Mucosa of gallbladder (tissue), 1 donor: ENCODE measurements at places on chromosomes 4 and X. TPM values are rescaled to one million over a fixed set of nuclear protein-coding genes. Genes with fewer than 3 reads are reported as not detected.

Gene ODAPH
- not detected for total RNA-seq

Gene ARFIP1
- 44.4 TPM for total RNA-seq

Gene SERPINA7
- total RNA-seq, result 0.26 TPM

Gene GPRASP1
- 17.6 TPM for total RNA-seq

Gene SOWAHB
- 11.7 TPM for total RNA-seq

Gene FAM241A
- total RNA-seq, result 2.6 TPM

Gene ARL9
- total RNA-seq, result 0.43 TPM

Gene PCDH7
- 42.8 TPM for total RNA-seq

Gene TMSB15C
- total RNA-seq, result 2.4 TPM

Gene GPRASP3
- total RNA-seq, result 10.6 TPM

Gene TLL1
- total RNA-seq, result 1.2 TPM

Gene USP26
- total RNA-seq, result not detected

Gene LGI2
- total RNA-seq, result 18.4 TPM

Gene REELD1
- total RNA-seq, result 0.43 TPM

Gene ARR3
- not detected for total RNA-seq

Gene PRSS12
- total RNA-seq, result 39.4 TPM

Gene SH2D1A
- 1.0 TPM for total RNA-seq

DNA sequence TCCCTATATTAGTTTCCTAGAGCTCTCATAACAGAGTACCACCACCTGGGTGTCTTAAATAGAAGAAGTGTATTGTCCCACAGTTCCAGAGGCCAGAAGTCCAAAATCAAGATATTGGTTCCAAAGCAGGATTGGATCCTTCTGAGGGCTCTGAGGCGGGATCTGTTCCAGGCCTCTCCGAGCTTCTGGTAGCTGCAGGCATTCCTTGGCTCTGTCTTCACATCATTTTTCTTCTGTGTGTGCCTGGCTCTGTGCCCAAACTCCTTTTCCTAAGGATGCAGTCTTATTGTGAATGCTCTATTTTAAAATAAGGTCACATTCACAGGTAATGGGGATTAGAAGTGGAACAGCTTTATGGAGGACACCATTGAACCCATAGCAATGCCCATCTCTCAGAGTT is 253.7 kb upstream of the TAPT1 start:
- DNase-seq, result no peak

DNA sequence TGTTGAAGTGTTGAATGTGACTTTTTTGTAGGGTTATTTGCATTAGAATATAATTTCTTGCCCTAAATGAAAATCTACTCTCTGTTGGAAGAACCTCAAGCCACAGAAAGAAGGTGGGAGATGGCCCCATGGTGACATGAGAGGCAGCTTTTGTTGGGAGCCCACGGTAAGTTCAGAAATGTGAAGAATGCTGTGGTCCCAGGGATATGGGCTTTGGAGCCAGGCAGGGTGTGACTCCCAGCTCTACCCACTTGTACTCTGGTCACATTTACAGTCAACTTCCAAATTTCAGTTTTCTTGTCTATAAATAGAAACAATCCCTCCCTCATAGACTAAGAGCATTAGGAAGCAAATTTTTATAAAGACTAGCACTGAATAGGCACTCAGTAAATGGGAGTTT is 177.8 kb downstream of the RAB28 start:
- DNase-seq, result no peak

DNA sequence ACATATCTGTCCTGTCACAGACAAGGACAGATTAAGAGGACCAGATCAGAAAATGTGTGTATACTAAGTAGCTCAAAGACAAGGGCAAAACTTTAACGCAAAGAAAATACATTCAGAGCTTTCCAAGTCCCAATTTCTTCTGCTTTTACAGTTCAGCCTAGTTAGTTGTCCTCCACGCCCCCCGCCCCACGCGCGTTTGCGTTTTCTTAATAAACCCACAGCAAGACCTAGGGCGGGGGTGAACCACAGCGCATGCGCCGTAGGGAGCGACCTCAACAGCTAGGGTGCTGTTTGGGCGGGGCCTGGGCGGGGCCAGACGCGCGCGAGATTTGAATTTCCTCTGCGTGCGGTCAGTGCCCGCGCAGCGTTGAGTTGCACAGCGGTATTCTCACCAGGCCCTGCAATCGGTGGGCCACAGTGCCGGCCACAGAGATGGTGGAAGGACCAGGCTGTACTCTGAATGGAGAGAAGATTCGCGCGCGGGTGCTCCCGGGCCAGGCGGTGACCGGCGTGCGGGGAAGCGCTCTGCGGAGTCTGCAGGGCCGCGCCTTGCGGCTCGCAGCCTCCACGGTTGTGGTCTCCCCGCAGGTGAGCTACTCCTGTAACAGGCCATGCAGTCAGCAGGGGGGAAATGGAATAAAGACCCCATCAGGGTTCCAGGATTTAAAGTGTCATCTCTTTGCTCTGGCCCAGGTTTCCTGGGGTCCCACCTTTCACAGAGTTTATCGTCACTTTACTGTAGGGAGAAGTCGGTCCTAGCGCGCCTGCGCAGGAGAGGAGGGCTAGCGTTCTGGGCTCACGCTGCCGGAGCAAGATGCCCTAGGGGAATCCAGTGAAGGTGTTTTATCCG is at the start of gene NEIL3:
Gene NEIL3 (plus strand): TSS at position 353 of the 850 bp plus-strand sequence. CDS start 80 bp downstream, at position 433.
- peak; percentile 93 for DNase-seq

DNA sequence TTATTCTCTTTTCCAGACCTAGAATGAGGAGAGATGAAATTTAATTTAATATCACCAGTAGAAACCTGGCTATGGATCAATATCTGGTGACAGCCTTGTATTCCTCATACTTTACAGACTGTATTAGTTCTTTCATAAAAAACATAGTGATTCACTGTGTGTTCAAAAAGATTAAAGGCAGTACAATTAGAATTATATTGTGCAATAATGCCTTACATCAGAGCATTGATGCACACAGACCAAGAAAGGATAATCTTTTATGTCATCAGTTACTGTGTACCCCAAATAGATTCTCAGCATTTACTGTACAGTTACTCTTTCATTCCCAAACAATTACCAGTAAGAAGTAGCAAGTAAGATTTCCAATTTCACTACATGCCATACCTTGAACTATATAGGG is 260.5 kb upstream of the ANXA10 start:
- no peak for DNase-seq

DNA sequence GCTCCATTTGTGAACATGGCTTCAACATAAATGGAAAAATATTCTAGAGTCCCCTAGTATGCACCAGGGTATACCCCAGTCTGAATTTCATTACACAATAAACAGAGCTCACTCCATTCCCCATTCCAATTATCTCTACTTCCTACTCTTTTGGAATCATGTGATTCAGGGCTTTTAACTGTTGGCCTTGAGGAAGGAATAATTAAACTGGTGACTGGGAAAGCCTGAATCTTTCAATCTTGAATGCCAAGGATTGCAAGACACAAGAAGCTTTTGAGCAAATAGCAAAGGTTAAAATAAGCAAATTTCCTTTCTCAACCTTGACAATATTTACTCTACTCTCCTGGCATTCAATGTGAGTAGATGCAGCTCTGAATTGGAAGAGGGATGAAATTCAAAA is 77.5 kb upstream of the INPP4B start:
- DNase-seq, result no peak

- no peak for DNase-seq
These were observed 21.7 kb downstream of the PJA1 start for GRCh38 chrX:69143530-69143929.

DNA sequence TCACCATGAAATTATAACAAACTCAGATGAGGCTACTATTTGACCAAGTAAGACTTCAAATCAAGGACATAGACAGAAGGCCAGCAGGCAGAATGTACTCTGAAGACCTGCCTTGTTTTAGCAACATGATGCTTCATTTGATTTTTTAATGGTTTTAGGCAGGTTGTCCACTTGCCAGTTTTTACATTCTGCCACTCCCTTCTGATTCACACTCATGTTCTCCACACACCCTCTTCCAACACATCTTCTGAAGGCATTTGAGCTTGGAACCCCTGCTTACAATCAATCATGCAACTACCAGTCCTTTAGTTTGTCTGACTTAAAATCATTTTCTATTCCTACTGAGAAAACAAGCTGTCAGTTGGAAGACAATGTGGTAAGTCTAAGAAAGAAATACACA is 114.9 kb upstream of the SMIM31 start:
- DNase-seq, result no peak

DNA sequence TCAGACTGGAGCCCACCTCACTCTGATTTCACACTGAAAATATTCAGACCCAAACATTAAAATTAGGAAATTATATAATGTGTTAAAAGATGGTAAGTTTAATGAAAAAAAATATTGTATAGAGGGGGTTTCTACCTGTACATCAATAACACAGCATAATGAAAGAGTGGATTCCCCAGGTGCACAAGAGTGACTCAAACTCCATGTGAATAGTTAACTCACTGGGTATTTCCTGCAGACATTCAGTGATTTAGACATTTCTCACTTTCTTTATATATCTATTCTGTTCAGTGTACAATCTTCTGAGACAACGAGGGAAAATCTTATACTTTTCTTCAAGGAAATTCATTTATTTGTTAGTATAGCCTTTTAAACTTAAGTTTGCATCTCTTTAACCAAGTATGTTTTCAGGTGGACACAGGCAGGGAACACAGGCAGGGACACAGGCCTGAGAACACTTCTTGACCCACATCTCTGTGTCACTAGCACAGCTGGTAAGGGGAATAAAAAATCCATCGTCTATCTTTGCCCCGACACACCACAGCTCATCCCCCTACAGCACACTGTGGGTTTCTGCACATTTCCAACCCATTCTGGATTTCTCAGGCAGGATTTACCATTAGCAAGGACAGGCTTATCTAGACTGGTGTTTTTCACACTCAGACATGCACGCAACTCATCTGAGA is 525.5 kb upstream of the BOD1L1 start:
- no peak for DNase-seq

- DNase-seq, result no peak
These were observed 1.3 kb downstream of the NEXMIF start for GRCh38 chrX:74923942-74924448.

GRCh38 chrX:7252013-7252610 is 104.2 kb upstream of the PUDP start:
- peak; percentile 74 for DNase-seq

- no peak for DNase-seq
These were observed 160.7 kb downstream of the PPP3CA start for GRCh38 chr4:101186567-101187184.

GRCh38 chr4:88964450-88964849 is 92.5 kb downstream of the FAM13A start:
- DNase-seq, result no peak

GRCh38 chr4:154073107-154073822 is 284.4 kb upstream of the SFRP2 start:
- no peak for DNase-seq

GRCh38 chr4:1543561-1543960 is 137.3 kb upstream of the NKX1-1 start:
- no peak for DNase-seq

GRCh38 chr4:2412534-2412884 is 5.9 kb downstream of the ZFYVE28 start:
- DNase-seq, result peak; percentile 54

GRCh38 chr4:144712775-144713174 is 66.8 kb downstream of the HHIP start:
- DNase-seq, result no peak

GRCh38 chr4:56613101-56613862 is 67.8 kb downstream of the HOPX start:
- no peak for DNase-seq

DNA sequence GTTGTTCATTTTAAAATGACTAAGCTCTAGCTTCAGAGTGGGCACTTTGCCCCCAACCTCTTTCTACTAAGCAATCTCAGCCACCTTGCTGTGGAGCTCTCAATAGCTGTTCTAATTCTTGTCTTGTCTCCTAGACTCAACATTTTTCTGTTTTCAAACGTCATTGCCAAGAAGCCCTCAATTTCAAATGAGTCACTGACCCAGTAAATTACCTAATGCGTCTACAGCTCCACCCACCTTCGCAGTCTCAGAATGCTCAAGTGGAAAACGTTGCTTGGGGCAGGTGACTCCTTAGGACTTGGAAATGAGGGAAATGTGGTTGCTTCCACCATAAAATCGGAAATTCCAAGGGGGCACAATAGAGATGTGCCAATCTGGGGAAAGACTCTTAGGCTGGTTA is 59.0 kb downstream of the ING2 start:
- no peak for DNase-seq

DNA sequence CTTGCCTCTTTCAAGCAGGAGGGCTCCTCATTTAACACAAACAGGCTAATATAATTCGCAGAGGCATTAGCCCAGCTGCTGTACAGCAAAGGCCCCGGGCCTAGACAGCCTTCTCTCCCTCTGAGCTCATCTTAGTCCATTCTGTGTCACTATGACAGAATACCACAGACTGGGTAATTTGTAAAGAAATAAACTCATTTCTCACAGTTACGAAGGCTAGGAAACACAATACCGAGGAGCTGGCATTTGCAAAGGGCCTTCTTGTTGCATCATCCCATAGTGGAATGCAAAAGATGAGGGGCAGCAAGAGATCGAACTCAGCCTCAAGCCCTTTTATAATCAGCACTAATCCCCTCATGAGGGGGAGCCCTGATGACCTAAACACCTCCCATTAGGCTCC is 48.5 kb downstream of the TSPAN5 start:
- DNase-seq, result no peak

- DNase-seq, result no peak
These were observed 52.9 kb downstream of the CRMP1 start for GRCh38 chr4:5839751-5840674.

DNA sequence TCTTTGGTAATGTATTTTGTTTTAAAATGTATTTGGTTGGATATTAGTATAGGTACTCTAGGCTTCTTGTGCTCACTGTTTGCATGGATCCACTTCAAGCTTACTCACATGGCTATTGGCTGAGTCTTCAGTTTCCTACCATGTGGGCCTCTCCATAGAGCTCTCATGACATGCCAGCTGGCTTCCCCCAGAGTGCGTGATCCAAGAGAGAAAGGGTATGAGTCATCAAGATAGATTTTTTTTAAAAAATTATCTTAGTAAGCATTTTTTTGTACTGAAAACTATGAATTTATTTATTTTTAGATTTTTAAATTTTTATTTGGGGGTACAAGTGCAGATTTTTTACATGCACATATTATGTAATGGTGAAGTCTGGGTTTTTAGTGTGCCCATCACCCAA is 219.1 kb upstream of the AMOT start:
- no peak for DNase-seq

DNA sequence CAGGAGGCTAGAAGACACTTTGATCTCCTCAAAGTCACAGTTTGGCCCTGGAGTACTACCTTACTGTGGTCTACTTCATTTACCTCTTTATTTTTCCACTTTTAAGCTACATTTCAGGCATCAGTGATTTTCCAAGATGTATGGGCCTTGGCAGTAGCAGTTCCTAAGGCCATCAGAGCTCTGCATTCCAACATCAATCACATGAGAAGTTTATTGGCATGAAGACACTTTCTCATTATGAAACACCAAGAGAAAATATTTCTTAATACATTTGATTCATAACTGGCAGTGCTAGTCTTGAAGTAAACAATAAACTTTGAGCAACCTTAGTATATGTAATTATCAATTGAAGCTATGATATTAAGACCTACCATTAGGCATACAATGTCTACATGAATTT is 178.1 kb downstream of the IL15 start:
- no peak for DNase-seq
